SK-N-SH treated with all-trans-retinoic acid at 6 μM for 48 hours (cell line): ENCODE measurements at places on chromosomes 1 and 21.
A peak's percentile ranks its signal among the peaks of the same experiment; 100 is the strongest.

DNA sequence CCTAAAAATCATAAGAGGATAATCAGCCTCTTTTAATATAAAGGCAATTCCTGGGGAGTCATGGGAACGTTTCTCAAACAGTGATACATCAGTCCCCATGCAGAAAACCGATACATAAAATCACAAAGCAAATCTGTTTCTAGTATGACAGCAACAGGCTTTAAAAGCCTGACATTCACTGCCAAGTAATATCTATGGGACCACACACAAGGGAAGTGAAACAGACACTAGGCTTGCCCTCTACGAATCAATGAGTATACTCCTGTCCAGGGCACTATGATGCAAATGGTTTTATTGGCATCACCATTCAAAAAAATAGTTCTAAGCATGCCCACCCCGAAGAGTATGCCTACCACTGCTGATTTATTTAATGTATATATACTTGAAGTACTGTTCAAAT lies 54.4 kb downstream of the TIAM1 start:
- no peak for ATAC-seq

GRCh38 chr1:84571150-84571535 lies 3.1 kb downstream of the CTBS start:
- ATAC-seq, result no peak

DNA sequence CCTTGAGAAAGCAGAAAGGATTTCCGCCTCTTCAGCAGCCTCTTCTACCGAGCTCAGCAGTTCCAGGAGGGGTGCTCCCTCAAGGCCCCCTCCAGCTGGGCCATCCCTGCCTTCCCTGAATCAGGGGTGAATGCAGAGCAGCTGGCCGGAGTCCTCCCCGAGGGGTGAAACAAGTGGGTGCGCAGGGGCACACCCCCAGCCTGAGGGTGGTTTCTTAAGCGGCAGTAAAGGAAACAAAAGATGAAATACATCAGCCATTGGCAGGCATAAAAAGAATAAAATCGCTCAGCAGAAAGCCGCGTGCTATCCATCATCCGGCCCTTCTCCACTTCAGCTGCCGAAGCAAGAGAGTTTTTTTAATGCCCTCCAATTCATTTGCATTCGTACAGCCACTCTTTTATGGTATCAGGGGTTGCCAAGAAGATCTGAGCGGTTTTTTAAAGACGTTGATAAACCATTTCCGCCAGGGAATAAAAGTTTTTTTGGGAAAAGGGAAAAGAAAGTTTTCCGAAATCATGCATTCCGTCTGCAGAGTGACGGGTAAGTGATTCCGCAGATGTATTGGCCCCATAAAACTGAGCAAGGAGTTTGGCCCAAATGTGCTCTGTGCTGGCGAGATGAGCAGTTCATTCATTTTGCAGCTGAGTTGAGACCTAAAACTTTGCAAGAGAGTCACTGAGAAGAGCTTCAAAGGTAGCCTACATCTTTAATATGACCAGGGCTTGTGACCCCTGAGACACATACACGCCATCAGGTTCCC lies 73.7 kb upstream of the ZC3H12A start:
- no peak for ATAC-seq

GRCh38 chr21:45504516-45505415 lies 37.5 kb downstream of the SLC19A1 start:
- ATAC-seq, result no peak

DNA sequence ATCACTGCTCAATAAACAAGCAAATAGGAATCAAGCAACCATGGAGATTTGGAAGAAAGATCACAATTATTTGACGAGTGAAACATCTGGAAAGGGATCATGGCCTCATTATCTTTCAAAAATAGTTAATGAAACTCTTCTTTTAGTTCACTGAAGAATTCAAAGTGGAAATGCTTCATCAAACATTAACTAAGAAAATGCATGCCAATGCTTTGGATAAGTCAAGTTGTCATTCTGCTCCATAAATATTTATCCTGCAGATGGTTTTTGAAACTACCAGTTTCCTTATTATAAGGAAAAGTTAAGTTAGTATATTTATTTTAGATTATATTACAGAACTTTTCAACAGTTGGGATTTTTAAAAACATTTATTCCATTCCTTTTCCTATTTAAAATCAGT lies 206.5 kb upstream of the ADGRL2 start:
- no peak for ATAC-seq

DNA sequence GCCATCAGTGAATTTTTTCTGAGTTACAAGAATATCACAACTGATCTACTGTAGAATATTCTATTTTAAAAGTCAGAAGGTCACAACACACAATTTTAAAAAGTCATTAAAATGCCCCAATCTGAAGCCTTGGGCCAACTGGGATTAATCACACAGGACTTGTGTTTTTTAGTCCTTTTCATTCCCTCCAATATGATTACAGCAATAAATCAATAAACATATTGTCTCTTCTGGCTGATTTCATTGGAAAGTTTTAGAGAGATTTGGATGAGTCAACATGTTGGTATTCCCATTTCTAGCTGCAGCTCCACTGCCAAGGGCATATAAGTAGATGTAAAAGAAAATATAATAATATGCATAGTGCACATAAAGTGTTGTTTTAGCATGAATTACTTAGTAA lies 85.8 kb downstream of the NIBAN1 start:
- ATAC-seq, result peak; percentile 63

- no peak for ATAC-seq
Observed at GRCh38 chr1:118214866-118215265, 29.8 kb upstream of the SPAG17 start.

- peak; percentile 32; the same call in 2 of the 3 replicates for ATAC-seq
Observed at GRCh38 chr1:52032124-52032784, 1.4 kb downstream of the KTI12 start.

DNA sequence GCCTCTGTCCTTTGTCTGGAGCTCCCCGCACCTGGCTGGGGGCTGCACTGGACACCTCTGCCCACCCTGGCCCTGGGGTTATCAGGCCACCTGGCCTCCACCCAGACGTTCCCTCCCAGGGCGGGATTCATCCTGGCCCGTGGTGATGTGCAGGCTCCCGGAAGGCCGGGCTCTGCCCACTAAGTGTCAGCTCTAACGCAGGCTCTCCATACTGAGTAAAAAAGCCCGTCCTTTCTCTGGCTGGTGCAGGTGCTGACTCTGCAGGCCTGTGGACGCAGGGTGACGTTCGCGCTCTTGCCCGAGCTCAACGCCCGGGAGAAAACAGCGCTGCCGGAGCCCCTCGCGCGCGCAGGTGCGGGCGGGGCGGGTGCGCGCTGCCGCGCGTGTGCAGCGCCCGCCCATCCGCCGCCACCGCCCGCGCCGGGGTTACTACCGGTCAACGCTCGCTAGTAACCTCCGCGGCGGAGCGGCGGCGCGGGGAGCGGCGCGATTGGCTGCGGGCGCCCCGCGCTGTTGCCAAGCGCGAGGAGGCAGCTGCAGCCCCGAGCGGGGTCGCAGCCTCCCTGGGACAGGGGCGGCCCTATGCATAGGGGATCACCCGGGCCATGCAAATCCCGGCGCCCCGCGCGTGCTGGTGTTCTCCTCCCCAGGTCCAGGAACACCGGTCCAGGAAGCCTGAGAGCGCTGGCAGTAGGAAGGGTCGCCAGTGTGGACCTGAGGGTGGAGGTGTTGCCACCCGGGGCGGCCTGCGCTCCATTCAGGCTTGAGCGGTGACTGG lies 15.7 kb downstream of the ABCG1 start:
- ATAC-seq, result peak; percentile 60

DNA sequence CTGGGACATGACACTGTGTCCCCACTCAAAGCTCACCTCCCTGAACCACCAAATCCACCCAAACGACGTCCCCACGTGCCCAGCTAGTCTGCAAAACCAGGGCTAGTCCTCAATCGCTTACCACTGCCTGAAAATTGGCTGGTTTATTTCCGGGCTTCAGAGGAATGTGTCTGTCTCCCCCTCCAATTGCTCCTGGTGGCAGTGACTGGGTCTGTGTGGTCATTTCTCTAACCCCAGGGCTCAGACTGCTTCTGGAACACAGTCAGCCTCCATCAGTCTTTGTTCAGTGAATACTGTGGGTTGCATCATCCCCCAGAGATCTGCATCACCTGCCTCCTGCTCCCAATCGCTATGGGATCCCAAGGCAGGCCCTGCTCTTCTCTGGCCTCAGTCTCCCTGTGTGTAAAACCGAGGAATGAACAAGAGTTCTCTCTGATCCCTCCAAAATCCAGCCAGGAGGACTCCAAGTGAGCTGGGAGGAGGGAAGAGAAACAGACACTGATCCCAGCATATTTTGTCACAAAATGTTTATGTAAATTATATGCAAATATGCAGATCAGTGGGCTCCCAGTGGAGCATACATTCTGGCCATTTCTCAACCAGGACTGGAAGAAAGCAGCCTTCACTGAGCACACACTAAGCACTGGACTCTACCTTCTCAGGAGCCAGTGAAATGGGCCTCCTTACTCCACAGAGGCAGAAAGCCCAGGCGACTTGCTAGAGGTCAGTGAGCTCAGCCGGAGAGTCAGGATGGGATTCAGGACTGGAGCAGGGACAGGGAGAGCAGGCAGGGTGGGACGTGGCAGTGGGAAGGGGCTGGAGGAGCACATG lies 20.9 kb downstream of the SDC3 start:
- peak; percentile 23 for ATAC-seq
